CD4-positive, alpha-beta T cell (primary cell): ENCODE measurements at places on chromosomes 16 and 17.

DNA sequence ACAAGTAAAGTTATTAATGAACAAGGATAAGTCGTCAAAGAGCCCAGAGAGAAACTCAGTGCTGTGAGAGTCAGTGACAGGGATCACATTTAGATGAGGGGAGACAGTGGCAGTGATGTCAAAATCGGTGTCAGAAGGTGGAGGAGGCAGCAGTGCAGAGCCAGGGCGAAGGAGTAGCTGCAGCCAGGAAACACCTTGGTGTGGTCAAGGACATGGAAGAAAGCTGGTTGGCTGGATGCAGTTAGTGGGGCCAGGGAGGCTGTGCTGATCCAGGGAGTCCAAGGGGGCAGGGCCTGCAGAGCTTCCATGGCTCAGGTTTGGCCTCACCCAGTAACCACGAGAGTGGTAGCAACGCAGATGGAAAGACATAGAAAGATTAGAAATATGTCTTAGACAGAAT, 50.7 kb upstream of the ADORA2B start:
- no peak for DNase-seq

DNA sequence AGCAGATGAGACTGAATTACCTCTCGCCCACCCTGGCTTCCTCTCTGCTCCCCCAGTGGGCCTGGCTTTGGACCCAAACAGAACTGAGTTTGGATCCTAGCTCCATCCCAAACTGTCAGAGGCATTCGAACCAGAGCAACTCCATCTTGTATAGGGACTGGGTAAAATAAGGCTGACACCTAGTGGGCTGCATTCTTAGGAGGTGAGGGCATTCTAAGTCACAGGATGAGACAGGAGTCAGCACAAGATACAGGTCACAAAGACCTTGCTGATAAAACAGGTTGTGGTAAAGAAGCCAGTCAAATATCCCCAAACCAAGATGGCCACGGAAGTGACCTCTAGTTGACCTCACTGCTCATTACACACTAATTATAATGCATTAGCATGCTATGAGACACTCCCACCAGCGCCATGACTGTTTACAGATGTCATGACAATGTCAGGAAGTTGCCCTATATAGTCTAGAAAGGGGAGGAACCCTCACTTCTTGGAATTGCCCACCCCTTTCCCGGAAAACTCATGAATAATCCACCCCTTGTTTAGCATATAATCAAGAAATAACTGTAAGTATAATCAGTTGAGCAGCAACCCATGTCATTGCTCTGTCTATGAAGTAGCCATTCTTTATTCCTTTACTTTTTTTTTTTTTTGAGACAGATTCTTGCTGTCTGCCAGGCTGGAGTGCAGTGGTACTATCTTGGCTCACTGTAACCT, 44.4 kb downstream of the LYRM1 start:
- DNase-seq: no peak

DNA sequence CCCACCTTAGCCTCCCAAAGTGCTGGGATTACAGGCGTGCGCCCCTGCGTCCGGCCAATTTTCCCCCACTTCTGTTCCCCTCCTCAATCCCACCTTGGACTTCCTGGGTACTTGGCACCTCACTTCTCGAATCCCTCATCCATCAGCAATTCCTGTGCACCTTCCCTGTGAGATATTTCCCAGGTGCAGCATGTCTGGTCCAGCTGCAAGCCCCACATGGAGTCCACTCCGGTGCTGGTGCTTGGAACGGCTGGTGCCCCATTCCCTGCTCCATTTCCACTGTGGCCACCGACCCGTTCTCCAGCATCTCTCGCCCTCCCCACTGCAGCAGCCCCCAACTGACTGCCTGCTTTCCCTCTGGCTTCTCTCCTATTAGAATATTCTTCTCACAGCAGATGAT, 35.3 kb downstream of the NOL11 start:
- DNase-seq: no peak

DNA sequence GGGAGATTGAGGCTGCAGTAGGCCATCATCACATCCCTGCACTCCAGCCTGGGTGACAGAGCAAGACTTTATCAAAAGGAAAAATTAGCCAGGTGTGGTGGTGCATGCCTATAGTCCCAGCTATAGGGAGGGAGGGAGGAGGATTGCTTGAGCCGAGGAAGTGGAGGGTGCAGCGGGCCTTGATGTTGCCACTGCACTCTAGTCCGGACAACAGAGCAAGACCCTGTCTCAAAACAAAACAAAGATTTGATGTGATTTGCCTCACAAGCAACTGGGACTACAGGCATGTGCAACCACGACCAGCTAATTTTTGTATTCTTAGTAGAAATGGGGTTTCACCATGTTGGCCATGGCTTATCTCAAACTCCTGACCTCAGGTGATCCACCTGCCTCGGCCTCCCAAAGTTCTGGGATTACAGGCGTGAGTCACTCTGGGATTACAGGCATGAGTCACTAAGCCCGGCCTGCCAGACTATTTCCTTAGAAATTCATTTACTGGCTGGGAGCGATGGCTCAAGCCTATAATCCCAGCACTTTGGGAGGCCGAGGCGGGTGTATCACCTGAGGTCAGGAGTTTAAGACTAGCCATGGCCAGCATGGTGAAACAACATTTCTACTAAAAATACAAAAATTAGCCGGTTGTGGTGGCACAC, 11.5 kb downstream of the UBE2G1 start:
- no peak for DNase-seq

- no peak for DNase-seq
Measured at GRCh38 chr17:75774991-75775668, 9.5 kb upstream of the UNK start.

DNA sequence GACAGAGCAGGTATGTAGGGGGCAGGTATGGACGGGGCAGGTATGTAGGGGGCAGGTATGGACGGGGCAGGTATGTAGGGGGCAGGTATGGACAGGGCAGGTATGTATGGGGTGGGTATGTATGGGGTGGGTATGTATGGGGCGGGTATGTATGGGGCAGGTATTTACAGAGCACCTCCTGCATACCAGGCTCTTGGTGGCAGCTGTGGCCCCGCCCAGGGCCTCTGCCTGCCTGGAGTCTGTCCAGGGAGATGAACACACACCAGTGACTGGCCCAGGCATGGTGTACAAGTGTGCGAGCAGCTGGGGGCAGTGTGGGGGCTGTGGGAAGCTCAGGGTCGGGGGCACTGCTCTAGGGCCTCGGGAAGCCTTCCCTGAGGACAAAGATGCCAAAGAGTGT, 4.4 kb downstream of the RPL3L start:
- no peak for DNase-seq

DNA sequence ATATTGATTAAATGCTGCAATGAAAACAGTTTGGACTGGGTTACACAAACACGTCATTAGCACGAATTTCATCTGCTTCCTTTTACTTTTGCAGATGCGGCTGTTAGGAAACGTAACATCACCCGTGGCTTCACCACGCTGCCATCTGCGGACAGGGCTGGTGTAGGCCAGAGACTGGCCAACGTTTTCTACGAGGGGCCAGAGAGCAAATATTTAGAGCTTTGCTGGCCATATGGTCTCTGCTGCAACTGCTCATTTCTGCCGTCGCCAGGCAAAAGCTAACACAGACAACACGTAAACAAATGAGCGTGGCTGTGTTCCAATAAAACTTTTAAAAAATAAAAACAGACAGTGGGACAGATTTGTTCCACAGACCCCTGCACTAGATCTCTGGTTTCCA, 96.6 kb downstream of the ENGASE start:
- DNase-seq: no peak

DNA sequence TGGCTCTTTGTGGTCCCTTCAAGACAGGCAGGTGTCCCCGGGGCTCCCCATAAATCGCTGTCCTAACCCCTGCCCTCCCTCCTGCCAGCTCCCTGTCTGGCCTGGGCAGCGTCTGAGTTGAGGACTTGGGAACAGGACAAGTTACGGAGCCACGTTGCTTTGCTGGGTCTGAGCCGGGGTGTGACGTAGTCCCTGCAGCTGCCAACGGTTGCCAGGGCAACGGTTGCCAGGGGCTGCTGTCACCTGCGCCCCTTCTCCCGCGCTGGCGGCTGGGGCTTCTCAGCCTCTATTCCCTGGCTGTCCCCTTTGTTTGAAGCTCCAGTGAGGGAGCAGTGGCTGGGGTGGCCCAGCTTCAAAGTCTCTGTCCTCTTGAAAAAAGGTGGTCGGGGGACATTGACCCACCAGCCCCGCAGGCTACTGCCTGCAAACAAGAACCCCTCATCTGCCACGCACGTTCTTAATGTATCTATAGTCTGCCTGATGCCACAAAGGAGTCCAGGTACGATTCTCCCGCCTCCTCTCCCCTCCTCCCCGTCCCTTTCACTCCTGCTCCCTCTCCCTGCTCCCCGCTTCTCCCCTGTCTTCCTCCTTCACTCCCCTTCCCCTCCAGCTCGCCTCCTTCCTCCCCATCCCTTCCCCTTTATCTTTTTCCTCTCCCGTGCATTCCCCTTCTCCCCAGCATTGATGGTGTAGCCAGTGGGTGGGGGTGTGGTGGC, 10.9 kb downstream of the ADGRG1 start:
- DNase-seq: no peak

DNA sequence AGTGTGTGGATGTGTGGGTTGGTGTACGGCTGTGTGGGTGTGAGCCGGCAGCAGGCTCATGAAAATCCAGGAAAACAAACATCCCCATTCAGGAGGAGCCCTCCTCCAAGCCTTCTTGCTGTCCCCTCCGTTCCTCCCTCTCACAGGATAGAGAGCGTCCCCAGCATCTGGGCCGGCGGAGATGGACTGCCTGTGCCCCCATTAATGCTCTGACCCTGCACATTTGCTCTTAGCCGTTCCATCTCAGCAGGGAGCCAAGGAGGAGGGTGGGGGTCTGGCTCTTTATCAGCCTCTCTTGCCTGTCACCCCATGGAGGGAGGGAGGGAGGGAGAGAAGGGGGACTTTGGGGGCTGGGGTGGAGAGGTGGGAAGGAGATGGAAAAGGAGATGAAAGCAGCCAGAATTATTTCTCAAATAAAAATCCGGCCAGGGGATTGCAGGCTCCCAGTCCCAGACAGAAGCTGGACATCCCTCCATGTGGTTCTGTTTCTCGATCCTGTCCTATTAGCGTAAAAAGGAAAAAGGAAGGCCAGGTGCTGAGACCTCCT, 240.0 kb upstream of the ZFHX3 start:
- no peak for DNase-seq

DNA sequence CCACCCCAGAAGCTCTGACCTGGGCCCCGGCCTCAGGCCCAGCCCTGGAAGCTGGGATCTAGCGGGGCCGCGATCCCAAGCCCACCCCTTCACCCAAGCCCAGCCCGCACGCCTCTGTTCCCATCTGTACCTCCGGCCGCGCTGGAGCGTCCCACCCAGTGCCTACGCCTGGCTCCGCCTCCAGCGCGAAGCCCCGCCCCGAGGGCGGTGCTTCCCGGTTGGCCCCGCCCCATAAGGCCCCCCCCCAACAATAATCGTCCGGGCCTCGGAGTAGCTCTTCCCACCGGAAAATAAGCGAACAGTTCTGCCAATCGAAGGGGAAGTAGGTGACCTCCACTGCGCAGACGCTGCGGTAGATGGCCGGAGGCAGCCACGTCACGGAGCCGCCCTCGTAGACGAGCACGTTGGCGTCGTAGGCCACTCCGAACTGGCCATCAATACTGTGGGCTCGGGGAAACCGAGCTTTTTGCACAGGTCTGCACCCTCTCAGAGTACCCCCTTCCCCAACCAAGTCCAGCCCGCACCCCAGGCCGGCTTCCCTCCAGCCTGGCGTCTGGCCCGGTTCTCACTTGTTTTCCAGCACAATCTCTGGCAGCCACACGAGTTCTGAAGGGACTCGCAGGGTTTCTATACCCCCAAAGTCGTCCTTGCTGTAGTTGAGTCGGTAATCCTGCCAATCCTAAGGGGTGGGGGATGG, 1.1 kb downstream of the CHRNE start:
- no peak for DNase-seq

DNA sequence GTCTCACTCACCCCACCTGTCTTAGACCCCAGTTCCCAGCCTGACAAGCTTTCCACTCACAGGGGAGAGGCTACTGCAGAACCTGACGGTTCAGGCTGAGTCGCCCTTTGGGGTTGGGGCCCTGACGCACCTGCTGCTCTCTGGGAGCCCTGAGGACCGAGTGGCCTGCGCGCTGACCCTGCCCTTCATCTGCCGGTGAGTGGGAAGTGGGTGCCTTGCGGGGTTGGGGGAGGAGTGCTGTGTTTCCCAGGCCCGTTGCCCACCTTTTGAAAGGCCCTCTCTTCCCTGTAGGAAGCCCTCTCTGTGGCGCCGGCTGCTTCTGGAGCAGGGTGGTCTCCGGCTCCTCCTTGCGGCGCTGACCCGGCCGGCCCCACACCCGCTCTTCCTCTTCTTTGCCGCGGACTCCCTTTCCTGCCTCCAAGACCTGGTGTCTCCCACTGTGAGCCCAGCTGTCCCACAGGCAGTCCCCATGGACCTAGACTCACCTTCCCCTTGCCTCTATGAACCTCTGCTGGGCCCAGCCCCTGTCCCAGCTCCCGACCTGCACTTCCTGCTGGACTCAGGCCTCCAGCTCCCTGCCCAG, 6.1 kb upstream of the TGFB1I1 start:
- DNase-seq: no peak

- DNase-seq: no peak
Measured at GRCh38 chr16:50260206-50261159, 5.9 kb upstream of the ADCY7 start.
